CD4-positive, alpha-beta memory T cell (primary cell): ENCODE measurements at places on chromosomes 1 and 21.
A peak's percentile ranks its signal among the peaks of the same experiment; 100 is the strongest.

DNA sequence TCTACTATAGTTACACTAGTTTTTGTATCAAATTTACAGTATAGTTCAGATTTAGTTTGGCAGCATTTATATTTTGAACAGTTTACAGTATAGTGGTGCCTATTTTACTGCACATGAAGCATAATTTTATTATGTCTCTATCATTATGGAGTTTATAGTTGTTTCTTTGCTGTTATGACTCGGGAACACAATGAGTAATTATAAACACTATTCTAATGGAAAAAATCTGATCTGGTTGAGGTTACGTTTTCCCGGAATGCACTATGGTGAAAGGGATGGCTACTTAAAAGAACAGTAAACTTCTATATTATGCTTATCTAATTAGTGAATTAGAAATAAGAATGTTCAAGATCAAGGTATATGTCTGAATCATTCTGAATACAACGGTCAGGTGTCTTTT lies 10.6 kb downstream of the LCA5L start:
- DNase-seq: no peak

DNA sequence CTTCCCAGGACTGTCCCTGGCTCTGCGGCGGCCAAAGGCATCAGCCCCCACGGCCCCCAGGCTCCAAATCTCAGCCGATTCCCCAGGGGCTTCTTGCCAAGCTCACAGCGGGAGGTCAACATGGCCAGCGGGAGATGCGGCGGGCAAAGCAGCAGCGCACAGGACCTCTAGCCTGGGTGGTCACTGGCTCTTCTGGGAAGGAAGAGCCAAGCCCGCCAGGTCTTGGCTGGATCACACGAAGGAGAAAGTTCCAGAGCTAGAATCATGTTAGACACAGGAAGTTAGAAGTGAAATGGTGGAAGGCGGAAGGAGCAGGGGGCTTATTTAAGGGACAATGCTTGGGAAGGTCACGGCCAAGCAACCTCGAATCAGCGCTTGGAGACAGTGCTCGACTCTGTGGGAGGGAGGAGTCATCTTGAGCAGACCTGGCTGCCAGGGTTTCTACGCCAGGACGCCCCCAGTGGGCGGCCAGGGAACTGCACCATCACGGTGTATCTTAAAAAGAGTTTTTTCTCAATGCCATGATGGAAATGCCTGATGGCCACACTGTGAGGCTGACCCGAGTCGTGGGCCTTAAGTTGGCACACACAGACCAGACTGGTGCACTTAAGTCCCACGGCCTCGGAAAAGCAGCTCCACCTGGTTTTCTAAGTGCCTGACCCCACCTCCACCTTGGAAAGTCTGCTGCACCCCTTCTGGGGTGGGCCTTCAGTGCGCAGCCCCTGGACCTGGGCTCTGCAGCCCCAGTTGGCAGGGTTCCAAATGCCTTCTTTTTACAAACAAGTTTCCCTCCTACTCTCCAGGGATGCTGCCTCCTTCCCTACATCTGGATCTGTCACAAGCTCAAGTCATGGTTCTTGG lies 29.3 kb downstream of the SLC66A1 start:
- peak; percentile 65 for DNase-seq

GRCh38 chr1:54121482-54122134 lies 31.2 kb downstream of the CDCP2 start:
- peak; percentile 36 for DNase-seq

- no peak for DNase-seq
These were observed 17.9 kb upstream of the CLCA1 start for GRCh38 chr1:86450847-86451246.

GRCh38 chr1:4965346-4966075 lies 311.1 kb downstream of the AJAP1 start:
- DNase-seq: no peak

- peak; percentile 49 for DNase-seq
These were observed 645 bp downstream of the ATP6V0B start for GRCh38 chr1:43975249-43975961.

DNA sequence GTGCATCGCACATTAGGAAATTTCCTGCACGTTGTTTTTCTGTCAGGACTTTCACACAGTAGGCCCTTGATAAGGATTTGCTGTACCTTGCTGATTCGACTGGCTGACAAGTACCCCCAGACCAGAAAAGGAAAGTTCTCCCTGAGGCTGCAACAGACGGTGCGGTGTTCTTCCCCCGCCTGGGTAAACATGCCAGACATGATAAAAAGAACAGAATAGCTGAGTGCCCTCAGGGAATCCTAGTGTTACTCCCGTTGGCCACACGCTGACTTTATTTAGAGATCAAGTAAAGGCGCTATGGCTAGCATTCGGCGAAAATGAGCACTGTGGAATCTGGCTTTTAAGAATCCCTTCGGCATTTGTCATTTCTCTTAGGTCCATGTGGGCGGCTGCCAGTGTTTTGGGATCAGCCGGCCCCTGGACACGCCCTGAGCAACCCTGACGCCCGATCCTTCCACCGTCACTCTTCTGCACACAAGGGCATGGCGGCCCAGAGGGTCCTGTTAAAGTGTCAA lies 607.7 kb downstream of the KIF26B start:
- no peak for DNase-seq

GRCh38 chr1:245457562-245457961 lies 302.8 kb downstream of the KIF26B start:
- no peak for DNase-seq

DNA sequence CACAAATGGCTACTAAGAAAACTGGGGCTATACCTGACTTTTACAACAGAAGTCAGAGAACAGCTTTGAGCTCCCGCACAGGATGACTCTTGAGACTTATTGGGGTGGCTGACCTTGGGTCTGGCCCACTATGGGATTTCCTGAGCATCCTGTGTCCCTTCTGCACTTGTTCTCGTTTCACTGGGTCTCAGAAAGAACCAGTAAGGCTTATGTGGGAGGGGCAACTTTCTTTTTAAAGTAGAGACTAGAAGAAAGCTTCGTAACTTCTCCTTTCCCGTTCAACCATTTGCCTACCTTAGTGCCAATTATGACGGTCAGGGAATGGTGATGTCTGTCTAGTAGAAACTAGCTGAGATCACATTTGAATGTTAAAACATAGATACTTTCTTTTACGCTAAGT lies 59.5 kb upstream of the C1orf105 start:
- no peak for DNase-seq

DNA sequence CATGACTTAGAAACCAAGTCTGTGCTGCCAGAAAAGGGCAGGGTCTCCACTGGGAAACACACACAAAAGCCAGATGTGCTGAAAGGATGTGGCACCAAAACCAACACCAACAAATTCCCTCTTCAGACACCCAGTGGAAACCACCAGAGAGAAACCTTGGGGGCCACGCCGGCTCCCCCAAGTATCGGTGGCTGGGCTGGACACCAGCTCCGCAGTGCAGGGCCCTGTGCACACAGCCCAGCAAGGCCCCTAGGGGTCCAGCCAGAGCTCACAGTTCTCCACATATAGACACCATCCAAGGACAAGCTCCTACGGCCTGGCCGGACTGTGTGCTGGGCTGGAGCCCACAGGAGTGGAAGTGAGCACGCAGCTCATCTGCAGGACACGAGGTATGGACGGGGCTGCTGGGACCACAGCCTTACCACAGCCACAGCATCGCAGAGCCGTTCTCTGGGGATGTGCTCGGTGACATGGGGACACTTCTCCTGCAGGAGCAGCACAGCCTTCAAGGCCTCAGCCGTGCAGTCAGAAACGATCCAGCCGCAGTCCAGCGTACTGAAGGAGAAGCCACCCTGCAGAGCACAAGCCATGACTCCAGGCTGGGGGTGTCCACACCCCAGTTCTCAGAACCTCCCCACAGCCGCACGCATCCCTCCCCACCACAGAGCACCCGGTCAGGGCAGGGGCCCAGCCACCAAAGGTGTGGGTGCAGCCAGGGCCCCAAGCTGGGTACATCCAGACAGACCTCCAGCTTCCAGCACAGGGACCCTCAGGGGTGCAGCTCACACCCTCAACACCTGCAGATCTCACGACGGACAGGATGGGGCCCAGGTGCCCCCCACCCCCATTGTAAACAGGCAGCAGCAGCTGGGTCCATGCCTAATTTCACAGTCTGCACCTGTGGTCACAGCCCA lies 21.3 kb downstream of the LSS start:
- DNase-seq: no peak

DNA sequence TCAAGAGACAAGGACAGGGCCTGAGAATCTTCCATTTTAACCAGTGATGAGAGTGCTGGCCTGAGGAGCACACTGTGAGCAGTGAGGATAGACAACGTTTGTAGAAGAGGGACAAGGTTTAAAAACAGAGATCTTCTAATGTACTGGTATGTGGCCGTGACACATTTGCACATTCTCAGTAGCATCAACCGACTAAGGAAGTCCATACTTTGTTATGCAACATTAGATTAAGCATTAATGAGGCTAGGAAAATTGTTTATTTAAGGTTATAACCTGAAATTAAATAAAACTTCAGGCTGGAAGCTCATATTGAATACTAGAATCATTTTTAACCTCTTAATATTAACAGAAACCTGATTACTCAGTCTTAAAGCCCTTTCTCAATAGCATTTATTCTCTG lies 99.0 kb downstream of the SLC45A1 start:
- DNase-seq: no peak

- no peak for DNase-seq
These were observed 67.5 kb upstream of the RNPC3 start for GRCh38 chr1:103457886-103458455.

DNA sequence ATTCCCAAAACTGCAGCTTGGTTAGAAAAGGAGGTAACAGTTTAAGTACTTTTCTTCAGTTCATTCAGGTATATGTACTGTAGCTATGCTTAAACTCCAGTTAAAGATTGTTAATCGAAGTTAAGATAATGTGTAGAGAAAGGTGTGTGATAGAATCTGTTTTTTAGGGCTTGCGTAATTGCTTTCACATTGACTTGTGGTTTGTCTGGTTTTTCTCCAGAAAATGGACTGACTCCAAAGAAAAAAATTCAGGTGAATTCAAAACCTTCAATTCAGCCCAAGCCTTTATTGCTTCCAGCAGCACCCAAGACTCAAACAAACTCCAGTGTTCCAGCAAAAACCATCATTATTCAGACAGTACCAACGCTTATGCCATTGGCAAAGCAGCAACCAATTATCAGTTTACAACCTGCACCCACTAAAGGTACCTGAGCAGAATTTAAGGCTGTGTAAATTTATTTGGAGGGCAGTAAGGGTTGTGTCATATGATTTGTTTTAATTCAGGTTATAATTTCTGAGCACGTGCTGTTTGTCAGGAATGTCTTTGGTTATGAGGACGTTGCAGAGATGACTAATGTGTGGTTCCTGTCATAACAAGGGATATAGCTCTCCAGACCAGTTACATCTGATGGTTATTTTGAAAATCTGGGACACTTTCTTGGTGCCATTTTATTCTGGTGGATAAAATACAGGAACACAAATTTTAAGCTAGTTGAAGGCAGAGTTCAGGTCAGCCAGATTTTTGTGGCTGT lies 26.0 kb downstream of the ATF6 start:
- DNase-seq: no peak

DNA sequence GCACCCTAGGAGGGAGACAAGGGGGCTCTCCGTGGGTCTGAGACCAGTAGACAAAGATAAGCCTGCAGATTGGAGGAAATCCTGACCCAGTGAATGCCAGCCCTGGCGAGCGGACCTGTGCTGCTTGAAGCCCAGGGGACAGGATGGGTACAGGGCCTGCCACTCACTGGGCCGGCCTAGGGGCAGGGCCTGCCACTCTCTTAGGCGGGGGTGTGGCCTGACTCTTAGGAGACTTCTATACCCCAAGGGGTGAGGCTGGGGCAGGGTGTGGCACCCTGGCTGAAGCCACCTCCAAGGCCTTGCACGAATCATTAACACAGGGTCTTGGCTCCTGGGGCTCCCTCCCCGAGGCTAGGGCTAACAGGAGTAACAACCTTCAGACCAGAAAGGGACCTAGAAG lies 30.7 kb downstream of the TRIM62 start:
- DNase-seq: no peak

DNA sequence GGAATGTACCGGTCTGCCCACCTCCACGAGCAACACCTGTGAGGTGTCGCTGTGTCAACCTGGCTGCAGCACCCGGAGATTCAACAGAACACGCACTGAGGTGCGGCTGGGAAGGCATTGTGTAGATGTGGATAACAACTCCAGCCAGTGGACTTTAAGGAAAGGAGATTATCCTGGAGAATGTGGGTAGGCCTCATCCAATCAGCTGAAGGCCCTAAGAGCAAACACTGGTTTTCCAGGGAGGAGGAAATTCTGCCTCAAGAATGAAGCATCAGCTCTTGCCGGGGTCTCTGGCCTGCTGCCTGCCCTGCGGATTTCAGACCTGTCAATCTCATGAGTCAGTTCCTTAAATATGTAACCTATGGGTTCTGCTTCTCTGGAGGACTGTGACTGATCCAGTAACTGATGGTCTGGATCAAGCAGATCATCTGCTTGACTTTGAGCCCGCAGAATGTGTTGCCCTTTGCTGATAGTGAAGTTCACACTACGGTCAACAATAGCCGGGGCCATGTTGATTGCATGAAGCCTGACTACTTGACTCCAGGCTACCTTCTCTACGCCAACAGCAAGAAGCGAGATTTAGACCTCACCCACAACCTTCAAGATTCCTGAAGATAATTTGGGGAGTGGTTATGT lies 15.9 kb upstream of the PRDM15 start:
- DNase-seq: no peak

GRCh38 chr1:243495442-243496186 lies 239.8 kb downstream of the SDCCAG8 start:
- no peak for DNase-seq

DNA sequence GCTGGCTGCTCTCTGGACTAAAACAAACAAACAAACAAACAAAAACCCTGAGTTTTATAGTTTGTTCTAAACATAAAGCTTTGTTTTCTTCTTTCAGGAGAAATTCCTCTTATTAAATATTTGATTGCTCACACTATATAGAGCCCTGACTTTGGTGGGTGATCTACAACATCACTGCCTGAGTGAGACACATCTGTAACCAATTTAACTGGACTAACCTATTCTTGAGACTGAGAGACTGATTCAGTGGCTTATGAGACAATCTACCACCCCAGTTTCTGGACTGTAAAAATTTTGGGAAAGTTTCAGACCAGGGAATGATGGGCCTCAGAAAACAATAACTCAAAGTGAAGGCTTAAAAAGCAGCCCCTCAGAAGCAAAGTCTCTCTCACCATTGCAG lies 537.0 kb downstream of the NEGR1 start:
- DNase-seq: no peak

- DNase-seq: no peak
These were observed 400.5 kb downstream of the MATN1 start for GRCh38 chr1:30322859-30323257.

- DNase-seq: peak; percentile 5
These were observed 124.3 kb downstream of the VAV3 start for GRCh38 chr1:107840725-107841124.

GRCh38 chr1:53413175-53414001 lies 45.8 kb upstream of the DMRTB1 start:
- DNase-seq: peak; percentile 65

DNA sequence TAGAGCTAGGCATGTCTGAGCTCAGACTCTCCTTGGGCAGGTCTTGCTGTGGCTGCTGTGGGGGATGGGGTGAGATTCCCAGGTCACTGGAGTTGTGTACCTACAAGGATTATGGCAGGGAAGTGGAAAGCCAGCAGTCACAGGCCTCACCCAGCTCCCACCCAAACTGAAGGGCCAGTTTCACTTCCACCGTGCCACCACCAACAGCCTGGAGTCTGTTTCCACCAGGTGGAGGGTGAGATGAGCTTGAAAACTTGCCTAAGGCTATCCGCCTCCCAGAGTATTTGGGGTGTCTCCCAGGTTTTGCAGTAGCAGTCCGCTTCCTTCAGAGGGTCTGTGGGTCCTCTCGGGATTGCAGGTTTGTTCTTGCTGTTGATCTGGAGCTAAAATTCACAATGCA lies 327.7 kb downstream of the PTPRC start:
- no peak for DNase-seq
